HuH-7 (cell line): ENCODE measurements at places on chromosomes 7 and 10.

- DNase-seq = no peak
Measured at GRCh38 chr7:113071465-113071864, 15.2 kb downstream of the GPR85 start.

GRCh38 chr10:72311667-72312066 lies 37.9 kb downstream of the DDIT4 start:
- DNase-seq = no peak

DNA sequence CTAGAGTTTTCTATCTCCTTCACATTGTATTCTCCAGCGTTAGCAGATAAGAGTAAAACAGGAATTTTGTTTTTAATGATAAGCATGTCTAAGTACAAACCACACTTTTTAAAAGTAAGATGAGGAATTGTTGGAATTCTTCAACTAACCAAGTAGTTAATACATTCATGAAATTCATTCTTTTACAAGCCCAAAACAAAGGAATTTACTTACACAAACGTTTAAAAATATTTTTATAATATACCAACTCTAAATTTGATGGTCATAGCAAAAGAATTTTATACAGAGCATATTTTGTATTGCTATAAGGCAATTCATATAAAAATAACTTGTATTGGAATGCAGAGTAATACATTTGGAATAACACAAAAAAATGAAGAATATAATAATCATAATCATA lies 51.3 kb downstream of the TWIST1 start:
- DNase-seq = no peak

GRCh38 chr10:122877264-122877663 lies 2.1 kb downstream of the FAM24B start:
- no peak for DNase-seq

DNA sequence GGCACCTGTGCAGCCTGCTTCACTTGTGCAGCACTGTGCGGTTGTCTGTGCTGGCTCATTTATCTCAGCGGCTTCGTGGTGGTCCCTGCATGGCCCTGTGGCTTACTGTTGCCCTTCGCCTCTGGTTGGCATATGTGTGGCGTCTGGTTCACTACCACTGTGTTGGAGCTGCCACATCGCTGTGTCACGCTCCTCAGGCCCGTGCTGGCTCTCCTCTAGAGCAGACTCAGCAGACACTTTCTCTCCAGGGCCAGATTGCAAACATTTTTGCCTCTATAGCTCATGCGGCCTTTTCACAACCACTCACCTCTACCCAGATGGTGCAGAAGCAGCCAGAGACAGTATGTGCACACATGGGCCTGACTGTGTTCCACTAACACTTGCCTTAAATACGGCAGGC lies 37.9 kb downstream of the PPP2R2D start:
- no peak for DNase-seq

DNA sequence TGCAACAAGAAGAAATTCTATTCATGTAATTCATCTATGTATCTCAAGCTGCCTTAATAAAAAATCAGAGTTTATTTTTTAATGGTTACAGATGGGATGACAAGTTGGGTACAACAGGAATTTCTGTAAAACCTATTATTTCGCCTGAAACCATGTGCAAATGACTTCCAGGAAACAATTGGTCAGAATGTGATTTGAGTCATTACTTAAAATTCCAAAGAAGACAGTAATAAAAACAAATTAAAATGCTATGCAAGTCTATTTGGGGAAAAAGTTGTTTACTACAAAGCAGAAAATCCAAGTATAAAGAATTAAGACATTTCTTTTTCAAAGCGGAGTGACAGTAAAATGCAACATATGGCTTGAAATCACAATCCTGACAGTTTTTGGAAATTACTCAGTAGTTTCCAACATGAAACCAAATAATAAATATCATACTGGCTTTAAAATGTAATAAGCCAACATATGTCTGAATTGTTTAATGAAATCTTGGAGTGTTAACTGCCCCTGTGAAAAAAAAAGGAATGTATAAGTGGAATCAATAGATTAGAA lies 41.5 kb upstream of the SEMA3C start:
- DNase-seq = no peak

GRCh38 chr10:119301397-119301796 lies 94.0 kb downstream of the GRK5 start:
- DNase-seq = no peak

DNA sequence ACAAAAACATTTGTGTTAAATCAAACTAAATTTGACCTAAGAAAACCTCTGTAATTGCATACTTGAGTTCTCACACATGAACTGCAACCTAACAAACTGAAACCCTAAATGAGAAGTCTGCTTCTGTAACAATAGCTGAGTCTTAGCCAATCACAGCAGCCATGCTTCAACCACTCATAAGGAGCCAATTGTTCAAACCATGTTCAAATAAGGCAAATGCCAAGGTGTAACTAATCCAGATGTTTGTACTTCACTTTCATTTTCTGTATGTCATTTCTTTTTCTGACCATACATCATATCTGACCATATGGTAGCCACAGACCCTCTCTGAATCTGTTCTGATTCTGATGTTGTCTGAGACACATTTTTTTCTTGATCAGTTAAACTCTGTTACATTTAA lies 47.5 kb upstream of the ANTXRL start:
- DNase-seq = no peak

DNA sequence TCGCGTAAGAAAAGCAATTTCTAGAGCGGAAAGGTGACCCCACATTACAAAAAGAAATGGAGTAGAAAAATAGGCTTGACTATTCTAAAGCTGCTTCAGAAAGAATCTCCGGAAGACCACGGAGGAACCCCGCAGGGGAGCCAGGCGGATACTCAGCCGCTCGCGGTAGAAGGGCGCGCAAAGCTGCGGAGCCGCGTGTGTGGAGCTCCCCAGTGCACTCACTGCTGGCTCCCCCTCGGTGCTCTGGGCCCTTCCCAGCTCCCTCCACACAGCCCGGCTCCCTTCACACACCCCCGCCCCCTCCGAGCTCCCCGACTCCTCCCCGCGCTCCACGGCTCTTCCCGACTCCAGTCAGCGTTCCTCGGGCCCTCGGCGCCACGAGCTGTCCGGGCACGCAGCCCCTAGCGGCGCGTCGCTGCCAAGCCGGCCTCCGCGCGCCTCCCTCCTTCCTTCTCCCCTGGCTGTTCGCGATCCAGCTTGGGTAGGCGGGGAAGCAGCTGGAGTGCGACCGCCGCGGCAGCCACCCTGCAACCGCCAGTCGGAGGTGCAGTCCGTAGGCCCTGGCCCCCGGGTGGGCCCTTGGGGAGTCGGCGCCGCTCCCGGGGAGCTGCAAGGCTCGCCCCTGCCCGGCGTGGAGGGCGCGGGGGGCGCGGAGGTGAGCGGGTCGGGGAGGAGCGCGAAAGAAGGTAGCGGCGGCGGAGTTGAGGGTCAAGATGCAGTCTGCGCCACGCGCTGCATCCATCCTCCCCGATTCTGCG lies at the start of gene STEAP2:
Gene STEAP2 (plus strand): TSS at position 350 of the 758 bp plus-strand sequence. CDS start 13,343 bp downstream, outside the sequence.
- peak; percentile 74 for DNase-seq

GRCh38 chr7:40969641-40970040 lies 733.2 kb downstream of the INHBA start:
- no peak for DNase-seq

DNA sequence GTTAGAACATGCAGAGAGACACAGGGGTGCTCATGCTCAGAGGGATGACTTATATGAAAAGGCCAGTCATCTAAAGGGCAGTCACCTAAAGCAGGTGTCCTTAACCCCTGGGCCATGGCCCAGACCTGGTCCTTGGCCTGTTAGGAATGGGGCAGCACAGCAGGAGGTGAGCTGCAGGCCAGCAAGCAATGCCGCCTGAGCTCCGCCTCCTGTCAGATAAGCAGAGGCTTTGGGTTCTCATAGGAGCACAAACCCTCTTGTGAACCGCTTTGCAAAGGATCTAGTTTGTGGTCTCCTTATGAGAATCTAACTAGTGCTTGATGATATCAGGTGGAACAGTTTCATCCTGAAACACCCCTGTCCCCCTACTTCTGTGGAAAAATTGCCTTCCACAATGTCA lies 14.5 kb downstream of the ANKRD7 start:
- no peak for DNase-seq

GRCh38 chr7:25664593-25664992 lies 436.3 kb upstream of the NPVF start:
- DNase-seq = no peak

GRCh38 chr7:37440738-37441385 lies 7.8 kb downstream of the ELMO1 start:
- DNase-seq = no peak

GRCh38 chr10:101781984-101782810 lies 1.0 kb downstream of the NPM3 start:
- DNase-seq = no peak

DNA sequence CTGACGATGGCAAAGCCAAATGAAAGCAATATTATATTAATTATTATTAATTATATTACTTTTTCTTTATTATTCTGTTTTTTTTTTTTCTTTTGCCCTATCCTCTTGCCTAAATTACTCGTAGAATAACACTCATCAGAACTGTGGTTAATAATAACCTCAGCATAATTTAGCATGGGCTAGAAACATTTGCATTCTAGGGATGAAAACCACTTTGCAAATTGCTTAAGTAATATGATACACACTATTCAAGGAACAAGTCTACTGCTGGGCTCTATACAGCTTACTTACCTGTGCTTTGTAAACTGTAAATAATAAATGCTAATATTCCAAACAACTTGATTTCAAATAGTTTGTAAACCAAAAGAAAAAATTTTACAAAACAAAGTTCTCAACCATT lies 375.8 kb downstream of the HGF start:
- no peak for DNase-seq

DNA sequence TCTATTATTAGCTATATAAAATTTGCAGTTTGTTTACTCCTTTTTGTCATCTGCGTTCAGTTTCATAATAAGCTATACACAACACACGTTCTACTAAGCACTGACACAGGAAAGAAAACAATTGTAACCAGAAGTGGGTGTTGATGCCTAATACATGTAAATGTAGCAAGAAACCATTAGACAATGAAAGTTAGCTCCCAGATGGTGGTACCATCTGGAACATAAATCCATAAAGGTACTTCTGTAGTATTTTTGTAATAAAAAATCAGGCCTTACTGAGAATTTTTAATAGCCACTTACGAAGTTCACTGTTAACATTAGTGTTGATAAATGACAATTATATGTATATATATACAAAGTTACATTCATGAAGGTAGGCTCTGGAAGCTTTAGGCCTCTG lies 194.7 kb downstream of the KCND2 start:
- no peak for DNase-seq

- DNase-seq = no peak
Measured at GRCh38 chr10:28732091-28732490, 54.8 kb downstream of the BAMBI start.

DNA sequence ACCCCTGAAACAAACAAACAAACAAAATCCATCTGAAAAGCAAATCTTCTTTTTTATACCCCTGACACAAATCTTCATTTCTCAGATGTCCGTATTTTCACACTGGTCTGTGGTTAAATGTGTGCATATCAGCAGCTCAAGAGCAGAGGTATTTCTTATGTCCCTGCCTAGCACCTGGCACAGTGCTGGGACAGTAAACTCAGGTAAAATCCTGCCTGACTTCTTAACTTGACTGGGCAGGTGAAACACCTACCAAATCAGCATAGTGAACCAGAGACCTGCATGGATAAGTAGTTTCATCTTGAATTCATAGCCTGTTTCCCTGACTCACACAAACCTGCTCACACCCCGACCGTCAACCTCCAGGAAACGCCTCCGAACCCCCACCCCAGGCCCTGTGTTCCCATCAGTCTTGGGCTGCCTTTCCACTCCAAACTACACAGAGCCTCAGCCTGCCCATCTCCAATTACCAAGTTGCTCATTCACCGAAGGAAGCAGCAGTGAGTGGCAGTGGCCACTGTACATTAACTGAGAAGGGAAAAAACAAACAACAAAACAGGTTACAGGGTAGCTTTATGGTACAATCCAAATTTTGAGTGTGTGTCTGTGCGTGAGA lies 109.9 kb downstream of the HECTD2 start:
- DNase-seq = no peak

GRCh38 chr7:36391436-36392198 lies 2.0 kb downstream of the ANLN start:
- no peak for DNase-seq

DNA sequence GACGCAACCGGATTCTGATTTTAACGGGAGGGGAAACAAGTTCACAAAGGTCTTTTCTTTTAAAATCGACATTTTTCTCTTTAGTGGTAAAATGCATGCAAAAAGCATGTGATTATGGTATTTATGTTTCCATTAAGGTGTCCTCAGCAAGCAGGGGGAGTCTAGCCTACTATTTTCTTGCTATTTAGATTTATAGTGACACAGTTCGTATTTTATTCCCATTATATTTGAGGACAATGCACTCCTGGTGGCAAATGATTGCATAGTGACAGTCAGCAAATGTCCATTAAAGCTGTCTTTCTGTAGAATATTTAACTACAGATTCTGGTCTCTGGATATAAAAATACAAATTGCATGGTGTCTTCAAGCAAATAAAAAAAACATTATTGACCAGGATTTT lies 554.2 kb downstream of the PARD3 start:
- no peak for DNase-seq

GRCh38 chr7:36651404-36651803 lies 72.9 kb downstream of the AOAH start:
- DNase-seq = no peak

- DNase-seq = no peak
Measured at GRCh38 chr10:46552526-46553237, 3.8 kb downstream of the GPRIN2 start.

DNA sequence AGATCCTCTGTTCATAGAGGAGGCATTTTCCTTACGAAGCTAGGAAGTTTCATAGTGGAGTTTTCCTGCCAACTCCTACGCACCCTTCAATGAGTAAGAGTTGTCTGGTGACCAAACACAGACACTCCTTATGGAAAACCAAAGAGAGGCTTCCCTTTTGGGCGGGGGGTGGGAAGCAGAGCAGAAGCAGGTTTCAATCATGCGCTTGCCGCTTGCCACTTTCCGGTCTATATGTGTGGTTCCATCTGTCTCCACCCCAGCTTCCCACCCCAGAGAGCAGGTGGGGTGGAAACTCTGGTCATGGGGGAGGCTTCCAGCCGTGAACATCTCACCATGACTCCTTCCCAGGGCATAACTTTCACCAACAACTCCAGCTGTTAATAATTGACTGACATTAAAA lies 68.8 kb upstream of the GRB10 start:
- no peak for DNase-seq

DNA sequence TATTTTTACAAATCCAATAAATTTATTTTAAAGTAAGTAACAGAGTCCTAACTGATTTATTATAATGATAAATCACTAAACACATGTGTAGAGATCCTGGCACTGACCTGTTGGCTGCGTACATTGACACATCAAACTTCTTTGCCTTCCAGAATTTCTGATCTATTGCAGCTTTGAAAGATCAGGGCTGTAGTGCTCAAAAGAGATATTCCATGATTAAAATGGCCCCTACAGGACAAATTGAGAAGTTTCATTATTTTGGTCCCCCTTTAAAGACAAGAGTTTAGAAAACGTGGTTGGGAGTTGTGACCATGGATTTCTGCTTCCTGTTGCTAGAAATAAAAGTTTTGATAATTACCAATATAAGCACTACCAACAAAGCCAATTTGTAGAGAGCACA lies 87.7 kb upstream of the PDK4 start:
- peak; percentile 13 for DNase-seq
